ENCODE measurements at places on chromosomes 2 and 18.

GRCh38 chr2:237154884-237155851 lies 69.5 kb downstream of the COPS8 start:
- no peak for DNase-seq

DNA sequence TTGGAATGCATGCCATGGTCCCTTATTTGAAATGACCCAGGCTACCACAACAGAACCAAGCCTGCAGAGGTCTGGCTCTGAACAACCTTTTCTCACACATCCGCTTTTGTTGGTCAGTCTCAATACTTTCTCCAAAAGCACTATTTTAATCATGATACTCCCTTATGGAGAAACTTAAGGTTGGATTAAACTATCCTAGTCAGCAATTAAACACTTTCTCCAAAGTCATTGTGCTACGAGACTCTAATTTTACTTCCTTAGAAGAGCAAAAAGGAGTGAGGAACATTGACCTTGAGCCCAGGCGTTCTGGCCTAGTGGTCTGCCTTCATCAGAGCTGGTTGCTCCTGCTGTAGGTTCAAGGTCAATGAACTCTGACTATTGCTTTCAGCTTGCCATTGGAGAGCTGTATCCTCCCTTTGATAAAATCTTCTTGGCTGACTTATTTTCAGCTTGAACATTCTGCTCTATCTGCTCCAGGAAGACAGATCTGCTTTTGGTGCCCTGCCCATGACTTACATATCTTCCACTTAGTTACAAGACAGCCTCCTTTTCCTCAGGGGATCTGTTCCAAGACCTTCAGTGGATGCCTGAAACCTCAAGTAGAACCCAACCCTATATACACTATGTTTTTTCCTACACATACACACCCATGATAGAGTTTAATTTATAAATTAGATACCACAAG lies 91.2 kb downstream of the NCKAP5 start:
- DNase-seq, result no peak

- DNase-seq, result no peak
These were observed 52.5 kb upstream of the CAVIN2 start for GRCh38 chr2:191899410-191899809.

GRCh38 chr2:32172870-32173269 lies 7.2 kb downstream of the SLC30A6 start:
- DNase-seq, result no peak

- no peak for DNase-seq
These were observed 1355.1 kb upstream of the SLC39A10 start for GRCh38 chr2:194301946-194302345.

DNA sequence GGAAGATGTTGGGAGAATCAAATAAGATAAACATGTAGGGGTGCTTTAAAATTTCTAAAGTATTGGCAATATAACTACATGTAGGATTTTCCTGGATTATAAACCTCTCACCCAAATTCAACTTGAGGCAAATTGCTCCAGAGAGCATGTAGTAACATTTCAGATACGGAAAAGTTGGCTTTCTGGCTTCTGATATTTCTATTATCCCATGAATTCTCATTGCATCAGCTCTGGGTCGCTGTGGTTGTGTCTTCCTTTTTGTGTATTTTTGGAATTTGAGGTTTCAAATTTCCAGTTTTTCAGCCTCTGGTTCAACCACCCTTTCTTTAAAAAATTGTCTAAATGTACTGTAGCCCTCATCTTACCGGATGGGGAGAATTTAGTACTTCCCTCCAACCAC lies 32.3 kb downstream of the TGIF1 start:
- DNase-seq, result no peak

DNA sequence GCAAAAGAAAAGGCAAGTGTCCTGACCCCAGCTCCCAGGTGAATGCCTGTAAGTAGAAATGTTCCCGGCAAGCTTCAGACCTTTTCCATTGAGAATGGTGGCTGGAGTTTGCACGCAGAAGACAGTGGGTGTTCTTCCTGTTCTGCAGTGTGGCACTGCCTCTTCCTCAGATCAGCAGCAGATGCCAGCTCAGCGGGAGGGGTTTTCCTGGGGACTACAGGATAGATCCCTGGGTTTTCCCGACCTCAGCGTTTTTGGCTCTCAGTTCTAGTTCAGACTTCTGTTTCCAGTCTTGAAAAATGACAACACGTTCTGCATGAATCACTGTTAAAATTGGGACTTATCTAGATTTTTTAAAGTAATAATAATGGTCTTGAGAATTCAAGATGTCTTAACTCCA lies 39.2 kb downstream of the GRHL1 start:
- DNase-seq, result no peak

DNA sequence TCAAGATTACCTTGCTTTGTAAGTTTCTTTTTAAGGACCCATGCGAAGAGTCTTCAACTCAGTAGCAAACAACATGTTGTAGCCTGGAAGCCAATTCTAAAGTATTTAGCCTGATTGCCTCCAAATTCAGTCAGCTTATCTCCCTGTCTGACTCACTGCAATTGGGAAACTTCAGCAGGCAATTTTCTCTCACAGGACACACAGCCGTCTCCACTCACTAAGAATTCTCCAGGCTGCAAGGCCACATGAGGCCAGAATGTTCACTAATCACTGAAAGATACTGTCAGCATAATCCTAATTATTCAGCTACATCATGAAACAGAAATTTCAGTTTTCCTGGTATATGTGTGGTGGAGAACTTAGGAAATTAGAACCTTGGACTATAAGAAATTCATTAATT lies 78.1 kb upstream of the PDE1A start:
- no peak for DNase-seq

GRCh38 chr2:28419443-28420270 lies 27.0 kb downstream of the FOSL2 start:
- DNase-seq, result no peak

DNA sequence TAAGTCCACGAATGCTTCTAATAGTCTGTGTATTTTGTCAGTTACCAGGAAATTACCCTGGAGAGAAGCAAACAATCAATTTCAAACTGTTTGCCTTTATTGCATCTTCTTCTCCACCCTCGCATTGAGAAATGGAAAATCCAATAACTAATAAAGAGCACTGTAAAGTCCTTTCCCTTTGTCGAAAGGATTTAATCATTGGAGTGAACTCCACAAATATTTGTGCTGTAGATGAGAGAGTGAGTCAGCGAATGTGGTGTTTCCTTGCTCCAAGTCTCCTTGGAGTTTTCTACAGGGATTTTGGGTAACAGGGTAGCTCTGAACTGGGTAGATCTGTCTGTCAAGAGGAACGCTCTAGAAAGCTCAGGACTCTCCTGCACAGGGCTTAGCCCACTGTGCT lies 240.2 kb downstream of the KCNS3 start:
- DNase-seq, result no peak

DNA sequence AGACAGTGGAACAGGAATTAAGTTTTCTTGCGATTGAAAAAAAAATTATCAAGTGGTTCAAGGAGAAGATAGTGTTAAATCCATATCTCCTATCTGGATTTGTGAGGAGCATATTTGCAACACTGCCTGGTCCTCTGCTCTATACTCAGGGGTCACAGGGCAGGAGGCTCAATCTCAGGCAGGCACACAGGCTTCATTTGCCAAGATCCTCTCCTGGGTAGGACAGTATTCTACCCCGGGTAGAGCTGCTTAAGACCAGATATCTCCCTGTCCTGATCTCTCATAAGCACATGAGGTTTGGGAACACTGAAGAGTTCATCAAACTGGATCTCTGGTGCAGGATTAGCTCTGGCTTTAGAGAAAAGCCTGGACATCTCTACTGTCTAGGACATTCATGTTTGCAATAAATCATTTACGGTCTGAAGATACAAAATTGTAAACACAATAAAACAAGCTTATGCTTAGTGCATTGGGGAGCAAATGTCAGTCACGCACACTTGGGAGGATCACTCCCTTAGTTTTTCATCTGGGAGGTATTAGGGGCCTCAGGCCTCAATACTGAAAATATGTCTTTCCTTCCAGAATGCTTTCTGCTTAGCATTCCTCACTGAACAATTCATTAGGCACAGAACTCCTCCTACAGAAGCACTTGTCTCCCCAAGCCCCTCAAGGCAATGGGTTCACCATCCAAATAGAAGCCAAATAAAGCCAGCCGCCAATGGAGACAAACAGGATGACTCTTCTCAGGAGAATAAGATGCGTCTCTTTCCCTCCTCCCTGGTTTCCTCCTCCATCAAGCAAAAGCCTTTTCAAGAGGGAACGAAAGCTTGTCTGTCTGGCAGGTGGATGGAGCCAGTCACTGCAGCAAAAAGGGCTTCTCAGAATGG lies 34.1 kb upstream of the LCLAT1 start:
- DNase-seq, result no peak
